GM23248 (cell line): ENCODE measurements at places on chromosomes 11 and 22. TPM values are rescaled to one million over a fixed set of nuclear protein-coding genes. Genes with fewer than 3 reads are reported as not detected.

Gene C22orf31
- total RNA-seq, result not detected in 2 replicates

DNA sequence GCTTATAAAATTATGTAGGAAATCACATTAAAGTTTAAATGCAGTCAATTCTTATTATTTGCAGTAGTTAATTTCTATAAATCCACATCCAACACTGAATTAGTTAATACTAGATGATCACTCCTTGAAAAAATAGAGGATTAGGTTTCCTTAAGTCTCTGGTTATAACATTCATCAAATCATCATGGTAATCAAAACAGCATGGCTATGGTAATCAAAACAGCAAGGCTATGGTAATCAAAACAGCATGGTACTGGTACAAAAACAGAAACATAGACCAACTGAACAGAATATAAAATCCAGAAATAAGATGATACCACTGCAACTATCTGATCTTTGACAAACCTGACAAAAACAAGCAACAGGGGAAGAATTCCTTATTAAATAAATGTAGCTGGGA is 814.6 kb upstream of the CCDC179 start:
- DNase-seq, result no peak
- no peak overlapping the region for H3K4me3 ChIP-seq
- H3K27me3 ChIP-seq, result no peaks in the 10 kb centered on the region; the same call in 1 of the 2 replicates

Gene B3GAT1
- total RNA-seq, result not detected in 2 replicates

DNA sequence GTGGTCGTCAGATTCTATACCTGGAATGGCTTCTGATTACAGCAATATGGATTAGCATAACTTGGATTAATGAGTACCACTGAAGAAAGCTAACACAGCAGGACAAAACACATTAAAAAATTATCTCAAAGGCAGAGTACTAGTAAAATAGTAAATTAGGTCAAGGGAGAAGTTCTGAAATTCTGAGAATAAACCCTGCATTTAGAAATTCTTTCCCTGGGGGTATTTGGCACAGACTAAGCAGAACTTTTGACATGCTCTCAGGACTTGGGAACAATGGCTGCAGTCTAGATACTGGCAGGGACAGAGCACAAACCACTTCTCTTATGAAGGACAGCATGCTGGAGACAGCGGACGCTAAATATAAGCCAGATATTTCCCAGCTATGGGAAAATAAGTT is 85.6 kb upstream of the GRIA4 start:
- no peaks in the 10 kb centered on the region for H3K36me3 ChIP-seq
- no peak for DNase-seq
- no peaks in the 10 kb centered on the region for H3K4me1 ChIP-seq
- no peak overlapping the region for H3K4me3 ChIP-seq
- H3K27me3 ChIP-seq, result no peaks in the 10 kb centered on the region

- no peak for DNase-seq
- H3K27me3 ChIP-seq, result no peaks in the 10 kb centered on the region
- 0 out of 2 replicates have a peak, but pooled peaks cover 2% of the 10 kb centered on the region for H3K4me1 ChIP-seq
Measured at GRCh38 chr11:72303179-72303578, 59.2 kb upstream of the PHOX2A start.

DNA sequence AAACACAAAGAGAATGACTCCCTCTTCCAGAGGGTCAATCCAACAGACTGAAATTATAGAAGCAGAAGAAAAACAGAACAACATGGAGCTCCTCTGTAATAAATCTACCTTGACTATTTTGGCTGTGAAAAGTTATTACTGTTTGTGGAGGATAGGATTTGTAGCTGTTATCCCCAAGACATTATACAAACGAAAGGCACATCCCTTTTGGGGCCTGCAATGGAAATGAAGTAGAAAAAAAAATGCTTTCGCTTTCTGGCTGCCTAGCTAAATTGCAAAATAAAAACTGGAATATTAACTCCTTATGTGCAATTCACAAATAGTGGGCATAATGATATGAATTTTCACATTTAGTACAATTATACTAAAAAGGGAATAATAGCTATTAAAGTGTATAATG is 123.8 kb upstream of the CCDC179 start:
- H3K4me3 ChIP-seq, result no peak overlapping the region
- no peaks in the 10 kb centered on the region for H3K36me3 ChIP-seq
- no peak overlapping the region for H3K27ac ChIP-seq
- H3K27me3 ChIP-seq, result no peaks in the 10 kb centered on the region

Gene GRM5
- total RNA-seq, result not detected in 2 replicates

Gene TMEM191B
- total RNA-seq, result not detected in 2 replicates

GRCh38 chr22:41998361-41999261 is at the start of gene WBP2NL:
Gene WBP2NL (plus strand): TSS chr22:41998788. CDS start chr22:41998819, 31 bp downstream.
- peak within 1 kb of the TSS; percentile 72 for H3K4me3 ChIP-seq
- DNase-seq, result peak; percentile 88
- no peaks in the 10 kb centered on the region for H3K27me3 ChIP-seq
- no peak within 1 kb of the TSS for H3K27ac ChIP-seq
- no peaks in the 10 kb centered on the region for H3K4me1 ChIP-seq

Gene ARHGAP32
- total RNA-seq, result 4.7 and 5.5 TPM in 2 replicates

GRCh38 chr22:20748731-20749428 is 25.0 kb upstream of the SERPIND1 start:
- H3K27ac ChIP-seq, result no peak overlapping the region
- peak; percentile 5 for DNase-seq
- no peak overlapping the region for H3K4me3 ChIP-seq
- peaks cover 13% of the 10 kb centered on the region; the same call in 1 of the 2 replicates for H3K36me3 ChIP-seq

DNA sequence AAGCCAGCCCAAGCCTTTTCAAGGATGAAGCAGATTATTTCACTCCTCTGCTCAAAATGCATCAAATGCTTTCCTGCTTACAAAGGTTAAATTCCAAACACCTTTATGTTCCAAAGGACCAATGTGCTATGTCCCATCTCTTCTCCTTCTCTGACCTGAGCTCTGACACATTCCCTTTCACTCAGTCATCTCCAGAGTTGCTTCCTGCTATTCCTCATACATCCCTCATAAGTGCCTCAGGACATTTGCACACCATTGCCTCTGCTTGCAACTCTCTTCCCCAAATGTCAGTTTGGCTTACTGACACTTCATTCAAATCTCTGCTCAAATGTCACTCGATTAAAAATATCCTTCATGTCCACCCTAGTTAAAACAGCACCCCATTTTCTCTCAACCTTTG is 53.3 kb upstream of the BMAL1 start:
- no peak for DNase-seq
- peaks cover 27% of the 10 kb centered on the region for H3K4me1 ChIP-seq
- no peaks in the 10 kb centered on the region for H3K27me3 ChIP-seq
- no peaks in the 10 kb centered on the region for H3K36me3 ChIP-seq
- H3K4me3 ChIP-seq, result no peak overlapping the region

Gene MS4A6E
- not detected in 2 replicates for total RNA-seq

DNA sequence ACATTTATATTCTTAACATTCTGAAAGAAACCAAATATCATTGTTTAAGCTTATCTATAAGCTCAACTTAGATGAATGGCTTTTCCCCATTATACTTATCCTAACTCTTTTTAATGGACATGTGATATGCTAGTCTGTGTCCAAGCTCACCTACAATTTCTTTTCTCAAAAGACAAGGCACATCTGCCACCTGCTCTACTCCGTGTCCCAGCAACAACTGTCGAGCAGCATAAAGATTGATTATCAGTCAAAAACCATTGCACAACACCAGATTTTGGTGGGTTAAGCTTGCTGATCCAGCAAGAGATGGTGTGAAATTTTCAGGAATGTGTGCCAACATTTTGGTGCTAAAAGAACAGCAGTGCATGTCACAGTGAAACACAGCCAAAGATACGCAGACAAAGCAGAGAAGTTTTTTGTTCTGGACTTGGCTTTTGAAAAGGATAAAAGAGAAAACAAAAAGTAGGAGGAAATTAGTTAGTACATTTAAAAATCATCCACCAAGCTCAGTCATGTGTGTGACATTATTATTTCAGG is 65.8 kb downstream of the DCDC1 start:
- H3K36me3 ChIP-seq, result no peaks in the 10 kb centered on the region
- H3K4me1 ChIP-seq, result no peaks in the 10 kb centered on the region
- no peak overlapping the region for H3K27ac ChIP-seq
- peaks cover 5% of the 10 kb centered on the region; the same call in 1 of the 2 replicates for H3K27me3 ChIP-seq

- DNase-seq, result no peak
- peaks cover 28% of the 10 kb centered on the region for H3K4me1 ChIP-seq
- no peaks in the 10 kb centered on the region for H3K27me3 ChIP-seq
- H3K4me3 ChIP-seq, result no peak overlapping the region
Measured at GRCh38 chr11:112013497-112014164, 11.6 kb upstream of the DLAT start.

DNA sequence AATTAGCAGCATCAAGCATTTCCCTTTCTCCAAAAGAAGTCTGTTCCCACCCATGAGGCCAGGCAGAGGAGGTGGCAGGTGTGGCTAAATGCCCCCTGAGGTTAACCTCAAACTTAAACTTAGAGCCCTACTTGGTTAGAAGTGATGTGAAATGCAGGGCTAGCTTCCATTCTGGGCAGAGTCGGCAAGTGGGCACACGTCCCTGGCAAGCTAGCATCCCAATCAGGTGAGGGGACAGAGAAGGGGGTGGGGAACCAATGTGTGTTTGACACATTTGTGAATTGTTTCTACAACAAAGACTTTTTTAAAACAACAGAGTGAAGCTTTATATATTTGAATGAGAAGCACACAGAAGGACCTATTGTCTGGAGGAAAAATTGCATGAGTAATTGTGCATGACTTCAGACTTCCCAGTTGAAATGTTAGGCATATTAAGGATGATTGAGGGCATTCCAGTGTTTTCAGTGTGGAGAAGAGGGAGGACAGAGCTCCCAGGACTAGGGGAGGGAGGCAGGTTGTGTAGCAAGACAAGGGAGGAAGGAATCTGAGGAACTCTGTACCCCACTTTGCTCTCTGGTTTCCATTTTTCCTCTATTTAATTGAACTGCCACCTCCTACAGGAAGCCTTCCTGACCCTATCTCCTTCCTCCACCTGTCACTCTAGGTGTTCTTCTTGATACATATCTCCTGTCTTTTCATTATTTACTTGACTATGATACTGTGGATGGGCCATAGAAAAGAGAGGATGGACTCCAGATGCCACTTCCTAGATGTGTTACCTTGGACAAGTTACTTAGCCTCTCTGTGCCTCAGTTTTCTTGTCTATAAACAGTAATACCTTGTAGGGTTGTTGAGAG is 83.3 kb upstream of the PICALM start:
- no peaks in the 10 kb centered on the region for H3K27me3 ChIP-seq
- DNase-seq, result peak; percentile 72
- H3K4me3 ChIP-seq, result peak overlapping the region; percentile 50
- H3K27ac ChIP-seq, result peak overlapping the region; percentile 85
- no peaks in the 10 kb centered on the region for H3K36me3 ChIP-seq
- peaks cover 31% of the 10 kb centered on the region for H3K4me1 ChIP-seq

Gene NAALAD2
- total RNA-seq, result 0.76 TPM in 1 of 2 replicates, not detected in the other

DNA sequence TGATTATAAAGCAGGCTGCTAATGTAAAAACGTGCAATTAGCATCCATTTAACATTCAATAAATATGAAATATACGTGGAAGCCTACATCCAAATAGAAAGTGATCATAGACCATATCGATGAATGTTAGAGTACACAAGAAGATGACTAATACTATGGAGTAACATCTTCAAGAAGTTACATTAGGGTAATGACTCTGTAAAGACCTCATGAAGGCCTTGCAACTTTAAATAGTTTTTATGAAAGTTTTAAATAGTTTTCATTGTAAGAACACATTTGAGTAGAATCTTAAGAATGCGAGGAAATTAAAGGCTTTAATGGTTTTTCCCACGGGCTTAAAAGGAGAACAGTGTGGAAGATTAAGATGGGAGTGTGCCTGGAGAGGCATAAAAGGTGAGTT is 1.4 kb downstream of the TRIM34 start:
- no peaks in the 10 kb centered on the region for H3K27me3 ChIP-seq
- peak; percentile 68 for DNase-seq
- H3K27ac ChIP-seq, result peak overlapping the region; percentile 62
- H3K36me3 ChIP-seq, result no peaks in the 10 kb centered on the region

GRCh38 chr11:70012134-70012733 is 65.9 kb upstream of the ANO1 start:
- 0 out of 2 replicates have a peak, but pooled peaks cover 4% of the 10 kb centered on the region for H3K27me3 ChIP-seq
- no peak overlapping the region for H3K27ac ChIP-seq
- no peaks in the 10 kb centered on the region for H3K36me3 ChIP-seq
- DNase-seq, result no peak

GRCh38 chr22:17114173-17114897 is 6.8 kb downstream of the TMEM121B start:
- no peaks in the 10 kb centered on the region; the same call in 1 of the 2 replicates for H3K36me3 ChIP-seq
- H3K27ac ChIP-seq, result no peak overlapping the region
- H3K27me3 ChIP-seq, result no peaks in the 10 kb centered on the region
- no peak for DNase-seq

Gene PGA3
- not detected in 2 replicates for total RNA-seq

DNA sequence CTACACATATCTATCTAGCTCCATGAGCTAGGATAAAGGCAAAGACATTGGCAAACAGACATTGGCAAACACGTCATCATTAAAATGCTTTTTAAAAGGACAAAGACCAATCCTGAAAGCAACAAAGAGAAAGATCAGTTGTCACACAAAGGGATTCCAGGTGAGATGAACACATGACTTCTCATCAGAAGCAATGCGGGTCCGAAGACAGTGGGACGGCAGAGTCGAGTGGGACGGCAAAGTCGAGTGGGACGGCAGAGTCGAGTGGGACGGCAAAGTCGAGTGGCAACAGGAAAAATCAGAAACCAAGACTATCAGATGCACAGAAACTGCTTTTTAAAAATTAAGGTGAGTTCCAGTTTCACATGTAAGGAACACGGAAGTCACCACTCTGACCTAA is 609.5 kb downstream of the BRD1 start:
- no peak for DNase-seq
- no peak overlapping the region for H3K4me3 ChIP-seq
- H3K4me1 ChIP-seq, result no peaks in the 10 kb centered on the region

Gene CENATAC
- 15.3 and 19.3 TPM in 2 replicates for total RNA-seq

Gene GRIA4
- not detected in 2 replicates for total RNA-seq

Gene RTN4RL2
- 0.32 TPM in 1 of 2 replicates, not detected in the other for total RNA-seq

GRCh38 chr11:47257517-47258316 is at the start of gene NR1H3:
Gene NR1H3 (plus strand): TSS chr11:47257996. CDS start chr11:47259217, 1,221 bp downstream.
- no peak within 1 kb of the TSS for H3K27ac ChIP-seq
- peaks cover 23% of the 10 kb centered on the region for H3K4me1 ChIP-seq
- peak within 1 kb of the TSS; percentile 58 for H3K4me3 ChIP-seq
- no peaks in the 10 kb centered on the region for H3K36me3 ChIP-seq

DNA sequence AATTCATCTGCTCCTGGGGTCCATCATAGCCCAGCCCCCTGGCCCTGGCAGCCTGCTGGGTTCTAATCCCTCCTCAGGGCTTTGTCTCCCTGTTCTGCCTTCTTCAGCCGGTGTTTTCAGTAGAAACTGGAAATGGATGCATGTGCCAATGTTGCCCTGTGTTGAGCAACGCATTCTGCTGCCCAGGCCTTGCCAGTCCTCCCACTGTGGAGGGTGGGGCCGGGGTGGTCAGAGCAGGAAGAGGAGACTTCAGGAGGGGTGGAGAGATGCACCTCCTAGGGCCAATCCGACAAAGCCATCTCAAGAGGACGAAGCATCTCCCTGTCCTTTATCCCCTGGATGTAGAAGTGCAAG is 27.6 kb upstream of the ZBTB16 start:
- H3K27me3 ChIP-seq, result peaks cover 64% of the 10 kb centered on the region
- DNase-seq, result no peak
- no peak overlapping the region for H3K4me3 ChIP-seq
- no peaks in the 10 kb centered on the region for H3K4me1 ChIP-seq
- H3K36me3 ChIP-seq, result no peaks in the 10 kb centered on the region

DNA sequence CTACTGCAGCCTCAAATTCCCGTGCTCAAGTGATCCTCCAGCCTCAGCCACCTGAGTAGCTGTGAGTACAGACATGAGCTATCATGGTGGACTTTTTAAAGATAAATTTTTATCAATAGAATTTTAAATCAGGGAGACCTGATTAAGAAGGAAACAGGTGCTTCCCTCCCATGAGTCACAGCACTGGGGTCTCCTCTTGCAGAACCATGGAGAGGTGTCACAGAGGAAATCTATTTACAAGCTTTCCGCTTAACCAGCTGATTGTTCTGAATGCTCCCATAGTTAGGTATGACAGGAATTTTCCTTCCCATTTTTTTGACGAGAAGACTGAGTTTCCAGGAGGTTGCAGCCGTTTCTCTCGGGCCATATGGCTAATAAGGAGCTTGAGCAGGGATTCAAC is 516.1 kb downstream of the MIAT start:
- no peak for DNase-seq
- H3K4me3 ChIP-seq, result no peak overlapping the region
- no peak overlapping the region for H3K27ac ChIP-seq
